Cardiac septum (tissue), 1 donor: ENCODE measurements at places on chromosomes 1 and 21. TPM values are rescaled to one million over a fixed set of nuclear protein-coding genes. Genes with fewer than 3 reads are reported as not detected.

Gene S100A7A
- total RNA-seq: not detected

Gene OR2M3
- total RNA-seq: not detected

Gene SORT1
- total RNA-seq: 184 TPM

Gene USP33
- 26.3 TPM for total RNA-seq
